ENCODE measurements at places on chromosomes 7 and 10.

- no peak for DNase-seq
Measured at GRCh38 chr7:116736927-116737715, 65.1 kb downstream of the MET start.

DNA sequence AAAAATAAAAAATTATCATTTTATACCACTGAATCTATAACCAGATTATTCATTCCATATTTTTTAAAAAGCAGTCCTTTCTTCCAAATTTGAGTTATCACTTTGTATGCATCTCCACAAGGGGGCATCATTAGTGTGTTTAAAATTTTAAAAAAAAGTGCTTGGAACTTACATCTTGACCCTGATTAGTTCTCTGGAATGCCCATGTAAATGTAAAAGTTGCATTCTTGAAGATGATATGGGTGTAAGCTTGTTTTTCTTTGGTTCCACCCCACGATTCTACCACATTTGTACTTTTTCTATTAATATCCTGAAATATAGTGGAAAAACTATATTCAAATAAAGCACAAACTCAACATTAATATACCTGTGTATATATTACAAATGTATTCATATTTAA, 144.9 kb downstream of the ELAPOR2 start:
- no peak for DNase-seq

- no peak for DNase-seq
Measured at GRCh38 chr10:123044391-123044790, 35.6 kb downstream of the ACADSB start.

GRCh38 chr10:79038841-79039201, 29.9 kb upstream of the ZMIZ1 start:
- DNase-seq: no peak

DNA sequence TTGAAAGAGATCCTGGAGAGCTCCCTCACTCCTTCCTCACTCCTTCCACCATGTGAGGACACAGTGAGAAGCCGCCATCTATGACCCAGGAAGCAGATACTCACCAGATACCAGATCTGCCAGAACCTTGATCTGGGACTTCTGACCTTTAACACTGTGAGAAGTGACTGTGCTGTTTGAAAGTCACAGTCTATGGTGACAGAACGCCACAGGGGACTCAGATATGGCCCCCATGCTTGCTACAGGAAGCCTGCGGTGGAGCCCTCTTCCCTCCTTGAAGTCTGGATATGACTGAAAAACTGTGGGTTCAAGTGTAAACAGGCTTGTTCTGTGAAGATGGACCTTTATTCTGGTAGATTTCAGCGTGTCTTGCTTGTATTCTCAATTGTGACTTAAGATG, 297.8 kb downstream of the KLF6 start:
- no peak for DNase-seq

DNA sequence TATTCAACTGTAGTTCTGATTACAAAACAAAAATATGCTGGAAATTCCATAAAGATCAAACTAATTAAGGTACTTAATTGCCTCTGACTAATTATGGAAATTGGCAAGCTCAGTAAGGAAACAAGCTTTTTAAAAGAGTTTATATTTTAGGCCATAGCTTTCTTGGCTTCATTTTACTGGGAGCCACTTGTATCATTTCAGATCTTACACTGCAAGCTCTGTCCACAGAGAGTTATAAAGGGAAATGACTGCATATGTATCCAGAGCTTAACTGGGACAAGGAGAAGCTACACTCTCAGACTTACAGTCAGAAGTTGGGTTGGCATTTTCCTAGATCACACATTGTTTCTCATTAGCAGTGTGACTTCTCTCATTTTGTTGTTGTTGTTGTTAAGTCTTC, 92.4 kb downstream of the LRRN3 start:
- no peak for DNase-seq

GRCh38 chr7:143882604-143883078, 19.3 kb downstream of the TCAF1 start:
- DNase-seq: peak; percentile 51

DNA sequence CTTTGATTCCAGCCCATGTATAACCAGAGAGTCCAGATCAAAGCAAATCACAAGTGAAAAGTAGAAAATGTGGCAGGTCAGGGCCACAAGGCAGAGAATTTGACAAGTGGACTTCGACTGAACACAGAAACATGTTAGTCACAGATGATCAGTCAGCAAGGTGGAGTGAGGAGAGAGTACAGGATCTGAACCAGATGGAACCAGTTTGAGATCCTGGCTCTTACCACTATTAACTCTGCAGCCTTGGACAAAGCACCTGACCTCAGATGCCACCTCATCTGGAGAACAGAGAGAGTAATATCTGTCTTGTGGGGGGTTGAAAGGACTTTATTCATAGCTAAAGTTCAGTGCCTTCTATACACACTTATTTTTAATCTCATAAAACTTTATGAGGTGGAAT, 4.4 kb downstream of the MRLN start:
- no peak for DNase-seq

GRCh38 chr7:111734954-111735660, 172.8 kb upstream of the IMMP2L start:
- no peak for DNase-seq

GRCh38 chr10:11528286-11528685, 83.2 kb downstream of the USP6NL start:
- DNase-seq: no peak

DNA sequence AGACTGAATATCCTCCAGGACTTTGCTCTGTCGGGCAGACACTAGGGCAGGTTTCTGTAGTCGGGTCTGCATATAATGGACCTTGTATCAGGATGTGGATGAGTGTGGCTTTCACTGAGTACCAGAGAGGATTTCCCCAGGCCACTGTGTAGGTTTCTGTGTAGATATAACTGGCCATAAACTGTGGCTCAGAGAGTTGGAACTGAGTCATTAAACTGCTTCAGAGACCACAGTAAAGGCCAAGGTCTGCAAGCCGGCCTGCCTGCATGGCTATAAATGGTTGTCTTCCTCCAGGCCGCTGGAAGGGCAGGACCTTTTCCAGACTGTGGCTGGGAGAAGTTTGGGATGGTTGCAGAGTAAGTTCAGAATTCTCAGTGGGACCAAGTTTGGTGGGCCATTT, 16.9 kb downstream of the ZNF92 start:
- no peak for DNase-seq

DNA sequence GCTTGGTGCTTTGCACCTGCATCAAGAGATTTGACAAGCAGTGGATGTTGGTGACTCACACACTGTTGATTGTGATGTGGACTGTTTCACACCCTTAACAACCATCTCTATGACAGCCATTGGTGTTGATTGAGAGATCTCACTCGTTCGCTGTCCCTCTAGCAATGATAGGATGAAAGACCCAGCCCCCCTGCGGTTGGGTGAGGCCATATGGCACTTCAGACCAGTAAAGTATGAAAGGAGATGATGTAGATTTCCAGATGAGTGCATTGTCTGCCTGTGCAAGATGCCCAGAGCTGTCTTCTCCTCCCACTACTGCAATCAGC, 138.7 kb upstream of the PRR15 start:
- DNase-seq: no peak

GRCh38 chr10:12922117-12922900, 79.2 kb downstream of the CCDC3 start:
- no peak for DNase-seq

GRCh38 chr7:494259-494687, 25.4 kb downstream of the PDGFA start:
- no peak for DNase-seq
